ENCODE measurements at places on chromosomes 1 and 21.
A peak's percentile ranks its signal among the peaks of the same experiment; 100 is the strongest.

DNA sequence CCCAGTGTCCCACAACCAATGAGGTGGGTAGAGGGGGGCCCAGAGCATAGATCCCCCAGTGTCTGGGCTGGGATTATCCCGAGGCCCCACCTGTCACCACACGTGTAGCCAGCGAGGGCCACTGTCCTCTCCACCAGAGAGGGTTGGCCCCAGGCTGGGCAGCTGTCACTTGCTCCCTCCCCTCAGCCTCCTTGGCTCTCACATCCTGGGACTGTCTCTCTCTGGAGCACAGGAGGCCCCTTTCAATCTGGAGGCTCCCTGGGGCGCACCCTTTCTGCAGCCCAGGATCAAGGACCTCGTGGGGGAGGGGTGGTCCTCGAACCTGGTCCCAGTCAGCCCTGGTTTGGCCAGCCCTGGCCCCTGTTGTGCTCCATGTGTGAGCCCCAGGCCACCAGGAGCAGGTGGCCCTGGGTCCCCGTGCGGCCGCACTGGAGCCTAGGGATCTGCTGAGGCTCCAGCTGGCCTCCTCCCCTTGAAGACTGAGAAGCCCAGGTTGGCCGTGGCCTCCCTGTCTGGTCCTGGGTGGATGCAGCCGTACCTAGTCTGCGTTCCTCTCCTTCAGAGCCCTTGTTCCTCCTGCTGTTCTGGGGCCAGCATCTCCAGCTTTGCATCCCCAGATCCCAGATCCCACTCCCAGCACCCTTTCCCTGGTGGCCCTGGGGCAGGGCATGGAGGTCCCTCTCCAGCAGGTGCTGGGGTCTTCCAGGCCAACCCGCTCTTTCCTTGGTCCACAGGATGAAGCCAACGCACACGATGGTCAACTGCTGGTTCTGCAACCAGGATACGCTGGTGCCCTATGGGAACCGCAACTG is 6.7 kb downstream of the TMEM201 start:
- DNase-seq = no peak

DNA sequence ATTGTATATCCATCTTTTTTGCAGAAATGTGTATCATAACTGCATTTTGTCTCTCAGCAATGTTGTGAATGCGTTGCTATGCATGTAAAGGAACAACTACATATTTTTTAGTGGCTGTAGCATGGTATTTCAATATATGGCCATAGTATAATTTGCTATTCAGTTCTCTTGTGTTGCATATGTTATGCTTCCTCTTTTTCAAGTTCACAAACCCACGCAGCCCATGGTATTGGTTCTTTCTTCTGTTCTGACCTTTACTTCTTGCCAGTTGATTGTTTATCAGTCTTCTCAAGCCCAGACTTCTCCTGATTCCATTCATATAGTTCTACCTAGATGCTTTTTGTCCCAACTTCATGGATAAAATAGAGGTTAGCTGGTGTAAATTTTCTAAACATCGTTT is 6.1 kb downstream of the SLC22A15 start:
- no peak for DNase-seq

DNA sequence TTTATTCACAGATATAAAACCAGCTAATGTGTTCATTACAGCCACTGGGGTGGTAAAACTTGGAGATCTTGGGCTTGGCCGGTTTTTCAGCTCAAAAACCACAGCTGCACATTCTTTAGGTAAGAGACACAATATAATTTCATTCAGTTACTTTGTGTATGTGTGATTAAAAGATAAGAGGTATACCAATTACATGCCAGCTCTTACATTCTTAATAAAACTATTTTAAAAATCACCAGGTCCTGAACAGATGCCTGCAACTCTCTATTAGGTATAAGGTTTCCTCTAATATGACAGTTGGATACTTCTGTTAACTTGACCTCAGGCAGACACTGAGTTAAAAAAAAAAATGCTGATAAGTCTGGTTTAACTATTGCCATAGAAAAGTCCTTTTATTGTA is 122.1 kb downstream of the NEK7 start:
- DNase-seq = no peak

DNA sequence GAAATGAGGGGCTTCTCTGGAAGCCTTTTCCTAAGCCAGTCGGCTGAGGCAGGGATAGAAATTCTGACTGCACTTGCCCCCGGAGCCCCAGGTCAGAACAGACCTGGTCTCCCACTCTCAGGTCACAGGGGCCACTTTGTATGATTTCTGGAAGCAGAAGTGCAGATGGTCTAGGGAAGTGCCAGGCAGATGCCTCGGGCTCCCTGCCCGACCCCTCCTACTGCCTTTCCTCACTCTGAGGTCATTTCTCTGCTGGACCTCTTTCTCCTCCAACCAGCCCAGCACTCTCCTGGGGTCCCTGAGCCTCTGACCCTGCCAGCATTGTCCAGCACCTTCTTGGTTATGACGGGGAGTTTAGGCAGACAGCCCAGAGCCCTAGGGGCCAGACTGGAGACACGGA is 8.7 kb downstream of the RUNX3 start:
- no peak for DNase-seq

- DNase-seq = no peak
These were observed 96.2 kb downstream of the ZMYM4 start for GRCh38 chr1:35364741-35365140.

- peak; percentile 12 for DNase-seq
These were observed 115.6 kb downstream of the XCL2 start for GRCh38 chr1:168428063-168428731.

DNA sequence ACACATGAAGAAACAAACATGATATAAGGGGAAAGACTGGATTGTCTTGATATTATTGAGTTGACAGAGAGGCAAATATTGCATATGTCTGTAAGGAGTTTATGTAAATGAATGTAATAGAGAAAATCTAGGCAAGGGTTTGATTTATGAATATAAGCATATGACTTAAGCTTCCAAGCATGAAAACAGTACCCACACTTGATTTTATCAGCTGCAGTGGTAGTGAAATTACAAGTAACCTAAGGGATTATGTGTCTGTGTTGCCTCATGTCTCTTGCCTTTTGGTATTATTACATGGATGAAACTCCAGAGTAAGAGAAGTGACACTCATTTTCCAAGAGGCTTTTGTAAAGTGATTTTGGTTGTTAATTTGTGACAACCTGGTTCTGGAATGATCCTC is 1678.9 kb downstream of the KCNT2 start:
- no peak for DNase-seq

DNA sequence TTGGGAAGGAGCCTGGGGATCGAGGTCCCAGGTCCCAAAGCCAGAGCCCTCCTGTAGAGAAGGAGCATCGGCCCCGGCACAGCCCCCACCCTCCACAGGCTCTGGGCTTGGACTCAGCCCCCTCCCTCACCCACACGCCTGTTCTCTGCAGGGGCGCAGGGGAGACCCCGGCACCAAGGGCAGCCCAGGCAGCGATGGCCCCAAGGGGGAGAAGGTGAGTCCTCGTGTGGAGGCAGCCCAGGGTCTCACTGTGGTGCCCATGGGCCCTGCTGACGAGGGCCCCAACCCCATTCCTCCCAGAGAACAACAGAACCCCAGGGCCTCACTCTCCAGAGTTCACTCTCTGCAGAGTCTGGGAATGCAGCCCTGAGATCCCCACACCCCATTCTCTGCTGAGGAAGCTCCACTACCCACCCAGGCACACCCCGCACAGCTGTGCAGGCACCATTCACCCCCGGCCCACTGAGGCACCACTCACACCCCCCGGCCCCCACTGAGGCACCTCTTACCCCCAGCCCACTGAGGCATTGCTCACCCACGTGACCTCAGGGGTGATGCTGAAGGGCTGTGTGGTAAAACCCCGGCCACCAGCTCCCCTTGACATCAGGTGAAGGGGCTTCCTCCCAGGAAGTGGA is 21.8 kb downstream of the COL6A2 start:
- DNase-seq = no peak

- no peak for DNase-seq
These were observed 2.8 kb upstream of the STMN1 start for GRCh38 chr1:25909040-25909439.

- no peak for DNase-seq
These were observed 31.9 kb upstream of the DENND1B start for GRCh38 chr1:197807216-197807615.

DNA sequence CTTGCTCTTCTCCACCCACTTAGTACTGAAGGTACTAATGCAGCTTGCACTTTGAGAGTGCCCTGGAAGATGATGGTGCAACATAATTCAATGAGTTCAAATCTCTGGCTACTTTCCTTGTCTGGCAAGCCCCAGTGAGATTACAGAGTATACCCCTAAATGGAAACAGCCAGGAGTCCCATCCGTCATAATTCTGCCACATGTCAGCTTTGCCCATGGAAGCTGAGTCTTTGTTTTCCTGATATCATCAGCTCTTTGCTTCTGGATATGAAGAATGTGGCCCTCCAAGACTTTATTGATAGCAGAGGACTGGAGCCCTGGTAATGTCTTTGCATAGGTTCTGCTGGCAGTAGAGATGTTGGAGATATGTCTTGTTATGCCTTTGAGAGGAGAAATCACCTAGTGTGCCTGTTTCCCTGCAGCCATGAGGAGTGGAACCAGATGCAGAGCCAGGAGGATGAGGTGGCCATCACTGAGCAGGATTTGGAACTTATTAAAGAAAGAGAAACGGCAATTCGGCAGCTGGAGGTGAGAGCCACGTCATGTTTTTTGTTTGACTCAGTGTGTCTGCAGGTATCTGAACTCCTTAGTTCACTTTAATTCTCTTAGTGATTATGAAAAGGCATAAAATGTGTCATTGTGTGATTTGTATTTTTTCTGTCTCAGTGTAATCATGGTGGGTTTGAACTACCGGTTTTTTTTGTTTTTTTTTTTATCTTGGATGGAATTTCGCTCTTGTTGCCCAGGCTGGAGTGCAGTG is 18.7 kb upstream of the PPP1R8 start:
- no peak for DNase-seq

DNA sequence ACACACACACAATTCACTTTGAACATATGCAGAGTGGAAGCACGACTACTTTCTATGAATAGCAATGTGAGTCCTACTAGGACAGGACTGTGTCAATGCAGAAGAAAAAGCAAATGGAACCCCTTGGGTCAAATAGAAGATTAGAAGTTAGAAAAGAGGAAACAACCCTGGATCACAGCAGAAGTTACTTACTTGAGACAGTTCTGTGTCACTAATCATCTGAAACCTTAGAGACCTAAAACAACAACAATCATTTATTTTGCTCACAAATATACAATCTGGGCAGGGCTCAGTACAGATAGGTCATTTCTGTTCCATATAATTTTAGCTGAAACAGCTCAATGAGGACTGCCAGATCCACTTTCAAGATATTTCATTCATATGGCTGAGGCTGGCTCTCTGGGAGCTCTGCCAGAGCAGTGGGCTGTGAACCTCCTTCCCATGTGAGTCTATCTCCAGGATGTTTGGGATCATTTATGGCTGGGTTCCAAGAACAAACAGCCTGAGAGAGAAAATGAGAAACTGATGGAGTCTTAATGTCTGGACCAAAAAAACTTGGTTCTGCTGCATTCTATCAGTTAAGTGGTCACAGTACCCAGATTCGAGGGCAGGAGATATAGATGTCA is 42.5 kb upstream of the IL10 start:
- DNase-seq = no peak

GRCh38 chr1:204659056-204659455 is 26.5 kb downstream of the LRRN2 start:
- DNase-seq = no peak

GRCh38 chr1:15826810-15827507 is 19.5 kb upstream of the UQCRHL start:
- no peak for DNase-seq

GRCh38 chr1:52645261-52645660 is 12.3 kb downstream of the SHISAL2A start:
- DNase-seq = no peak

GRCh38 chr1:164932580-164932979 is 373.6 kb downstream of the PBX1 start:
- DNase-seq = no peak

DNA sequence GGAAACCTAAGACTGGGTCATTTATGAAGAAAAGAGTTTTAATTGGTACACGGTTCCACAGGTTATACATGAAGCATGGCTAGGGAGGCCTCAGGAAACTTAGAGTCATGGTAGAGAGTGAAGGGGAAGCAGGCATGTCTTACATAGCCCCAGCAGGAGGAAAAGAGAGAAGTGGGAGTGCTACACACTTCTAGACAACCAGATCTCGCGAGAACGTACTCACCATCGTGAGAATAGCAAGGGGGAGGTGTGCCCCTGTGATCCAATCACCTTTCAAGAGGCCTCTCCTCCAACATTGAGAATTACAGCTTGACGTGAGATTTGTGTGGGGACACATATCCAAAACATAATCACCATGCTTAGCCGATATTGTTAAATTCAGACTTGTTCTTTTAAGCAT is 62.8 kb downstream of the DYRK1A start:
- no peak for DNase-seq

DNA sequence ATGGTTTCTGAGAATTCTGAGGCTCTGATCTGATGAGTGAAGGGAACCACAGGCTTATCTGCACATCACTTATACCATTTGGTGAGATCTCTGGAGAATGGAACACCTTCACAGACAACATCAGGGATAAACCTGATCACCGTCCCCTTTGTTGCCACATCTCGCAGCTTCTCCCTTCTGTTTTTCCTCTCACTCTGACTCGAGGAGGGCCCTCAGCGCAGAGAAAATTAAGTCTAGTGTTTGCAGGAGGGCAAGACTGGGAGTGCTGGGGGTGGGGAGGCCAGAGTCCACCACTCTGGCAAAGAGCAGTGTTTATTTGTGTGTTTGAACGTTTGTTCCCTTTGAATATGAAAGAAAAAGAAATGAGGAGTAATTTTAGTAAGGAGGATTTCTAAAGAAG is 29.0 kb upstream of the BATF3 start:
- no peak for DNase-seq

- DNase-seq = no peak
These were observed 69.6 kb downstream of the DHRS3 start for GRCh38 chr1:12548279-12548972.

DNA sequence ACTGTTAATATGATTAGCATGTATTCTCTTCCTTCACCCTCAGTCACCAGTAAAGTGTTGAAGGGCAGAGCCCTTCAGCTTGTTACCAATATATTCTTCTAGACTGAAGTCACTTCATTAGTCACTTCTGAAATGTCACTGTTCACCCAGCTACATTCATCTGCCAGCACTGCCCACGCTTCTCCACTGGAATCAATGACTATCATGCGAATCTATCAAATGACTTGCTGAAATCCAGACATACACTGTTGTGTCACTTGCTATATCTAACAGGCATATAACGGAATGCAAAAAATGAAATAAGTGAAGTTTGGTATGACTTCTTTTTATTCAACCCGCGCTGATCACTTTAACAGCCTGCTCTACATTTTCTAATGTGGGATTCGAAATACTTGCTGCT is 16.1 kb downstream of the FH start:
- DNase-seq = peak; percentile 1

DNA sequence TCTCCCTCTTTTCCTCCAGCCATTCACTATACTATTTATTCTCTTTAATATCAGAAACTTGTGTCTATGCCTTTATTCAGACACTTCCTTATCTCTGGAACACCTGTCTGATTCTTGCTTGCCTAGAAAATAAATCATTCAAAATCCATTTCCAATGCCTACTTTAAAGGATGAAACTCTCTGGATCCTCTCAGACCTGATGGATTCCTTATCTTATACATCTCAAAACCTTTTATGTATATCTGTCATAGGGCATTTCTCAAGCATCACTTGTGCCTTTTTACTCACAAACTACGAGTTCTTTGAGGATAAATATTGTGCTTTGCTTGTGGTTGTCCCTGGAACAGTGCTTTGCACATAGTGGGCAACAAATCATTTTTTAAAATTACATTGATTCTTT is 3.8 kb upstream of the ATP6V1G3 start:
- DNase-seq = no peak
